ENCODE measurements at places on chromosomes 16 and 17. TPM values are rescaled to one million over a fixed set of nuclear protein-coding genes. Genes with fewer than 3 reads are reported as not detected.

SCNN1B gene
- not detected for total RNA-seq

EVPLL gene
- 0.39 TPM for total RNA-seq

HSPB9 gene
- total RNA-seq = 0.18 TPM

KRT14 gene
- not detected for total RNA-seq

SERPINF2 gene
- total RNA-seq = 0.08 TPM

SP6 gene
- not detected for total RNA-seq

RHBDL1 gene
- 0.49 TPM for total RNA-seq

GRCh38 chr17:52209507-52209906, 51.0 kb upstream of the CA10 start:
- no peaks in the 10 kb centered on the region for H3K36me3 ChIP-seq
- H3K27me3 ChIP-seq = no peaks in the 10 kb centered on the region
- no peaks in the 10 kb centered on the region for H3K4me1 ChIP-seq
- DNase-seq = no peak
- no peak overlapping the region for H3K27ac ChIP-seq
- H3K4me3 ChIP-seq = no peak overlapping the region

- no peak overlapping the region for H3K27ac ChIP-seq
- no peak for DNase-seq
Measured at GRCh38 chr17:74875977-74876593, 3.3 kb upstream of the FDXR start.

DNA sequence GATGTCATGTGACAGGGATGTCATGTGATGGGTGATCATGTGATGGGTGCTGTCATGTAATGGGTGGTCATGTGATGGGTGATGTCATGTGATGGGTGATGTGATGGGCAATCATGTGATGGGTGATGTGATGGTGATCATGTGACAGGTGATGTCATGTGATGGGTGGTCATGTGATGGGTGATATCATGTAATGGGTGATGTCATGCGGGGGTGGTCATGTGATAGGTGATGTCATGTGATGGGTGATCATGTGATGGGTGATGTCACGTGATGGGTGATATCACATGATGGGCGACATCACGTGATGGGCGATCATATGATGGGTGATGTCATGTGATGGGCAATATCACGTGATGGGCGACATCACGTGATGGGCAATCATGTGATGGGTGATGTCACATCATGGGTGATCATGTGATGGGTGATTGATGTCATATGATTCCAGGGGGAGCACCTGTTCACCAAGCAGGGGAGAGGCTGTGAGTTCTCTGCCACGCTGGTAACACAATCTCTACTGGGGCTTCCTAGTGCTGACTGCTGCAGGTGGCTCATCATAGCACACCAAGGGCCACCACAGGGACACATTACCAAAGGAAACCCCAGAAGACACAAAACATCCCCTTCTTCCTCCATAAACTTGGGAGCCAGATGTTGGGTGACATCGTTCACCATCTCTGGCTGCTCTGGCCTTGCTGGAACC, 16.5 kb downstream of the CD300LB start:
- peaks cover 19% of the 10 kb centered on the region for H3K36me3 ChIP-seq
- H3K27ac ChIP-seq = peak overlapping the region; percentile 90
- H3K27me3 ChIP-seq = peaks cover 34% of the 10 kb centered on the region
- H3K4me1 ChIP-seq = peaks cover 22% of the 10 kb centered on the region
- H3K4me3 ChIP-seq = peak overlapping the region; percentile 35
- no peak for DNase-seq

- peaks cover 7% of the 10 kb centered on the region for H3K36me3 ChIP-seq
- no peak for DNase-seq
- no peaks in the 10 kb centered on the region for H3K27me3 ChIP-seq
- no peak overlapping the region for H3K27ac ChIP-seq
- no peak overlapping the region for H3K4me3 ChIP-seq
Measured at GRCh38 chr16:19645557-19645981, 72.5 kb downstream of the KNOP1 start.

- no peaks in the 10 kb centered on the region for H3K36me3 ChIP-seq
- H3K27ac ChIP-seq = no peak overlapping the region
- H3K4me1 ChIP-seq = no peaks in the 10 kb centered on the region
- H3K4me3 ChIP-seq = no peak overlapping the region
- DNase-seq = no peak
- no peaks in the 10 kb centered on the region for H3K27me3 ChIP-seq
Measured at GRCh38 chr17:31573047-31573446, 181.6 kb downstream of the RAB11FIP4 start.

DNA sequence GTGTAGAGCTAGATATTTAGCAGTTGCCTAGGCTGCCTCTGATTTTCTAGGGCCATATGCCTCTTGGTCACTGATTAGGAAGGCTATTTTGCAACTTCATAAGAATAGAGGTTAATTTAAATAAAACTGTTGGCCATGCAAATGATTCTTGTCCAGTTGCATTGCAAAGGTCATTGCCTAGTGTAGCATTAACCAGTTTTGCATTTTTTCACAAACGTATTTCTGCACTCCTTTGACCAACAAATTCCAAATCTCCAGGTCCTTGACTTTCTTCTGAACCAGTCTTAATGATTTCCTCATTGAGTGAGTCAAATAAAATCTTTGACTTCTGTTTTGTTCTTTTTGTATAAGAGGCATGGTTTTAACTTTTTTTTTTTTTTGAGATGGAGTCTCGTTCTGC, 33.5 kb downstream of the ERCC4 start:
- H3K27ac ChIP-seq = no peak overlapping the region
- H3K36me3 ChIP-seq = peaks cover 8% of the 10 kb centered on the region
- no peak for DNase-seq
- H3K4me1 ChIP-seq = peaks cover 12% of the 10 kb centered on the region
- peaks cover 16% of the 10 kb centered on the region for H3K27me3 ChIP-seq
- H3K4me3 ChIP-seq = no peak overlapping the region

DNA sequence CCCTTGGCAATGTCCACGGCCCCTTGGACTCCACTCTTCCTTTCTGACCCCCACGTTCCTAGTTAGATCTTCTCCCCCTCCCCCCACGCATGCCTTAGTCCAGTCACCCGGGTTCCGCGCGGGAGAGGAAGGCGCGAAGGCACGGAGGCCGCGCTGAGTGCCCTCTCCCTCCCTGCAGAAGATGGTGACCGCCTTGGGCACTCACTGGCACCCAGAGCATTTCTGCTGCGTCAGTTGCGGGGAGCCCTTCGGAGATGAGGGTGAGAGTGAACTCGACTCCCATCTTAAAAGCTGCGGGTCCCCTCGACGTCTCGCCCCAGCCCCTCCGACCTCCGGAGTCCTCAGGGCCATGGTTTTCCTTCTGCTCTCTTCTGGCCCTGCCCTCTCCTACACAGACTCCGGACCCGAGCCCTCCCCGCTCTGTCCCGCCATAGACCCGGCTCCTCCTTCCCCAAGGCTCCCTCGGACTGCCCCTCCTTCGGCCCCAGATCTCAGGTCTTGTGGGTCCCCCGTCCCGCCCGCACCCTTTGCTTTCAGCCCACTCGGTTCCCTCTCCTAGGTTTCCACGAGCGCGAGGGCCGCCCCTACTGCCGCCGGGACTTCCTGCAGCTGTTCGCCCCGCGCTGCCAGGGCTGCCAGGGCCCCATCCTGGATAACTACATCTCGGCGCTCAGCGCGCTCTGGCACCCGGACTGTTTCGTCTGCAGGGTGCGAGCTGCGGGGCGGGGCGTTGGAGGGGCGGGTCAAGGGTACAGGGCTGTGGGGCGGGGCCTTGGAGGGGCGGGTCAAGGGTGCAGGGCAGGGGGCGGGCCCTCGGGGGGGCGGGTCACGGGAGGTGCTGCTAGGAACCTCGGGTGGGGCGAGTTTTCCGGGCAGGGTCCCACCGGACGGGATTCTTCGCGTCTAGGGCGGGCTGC, 4.6 kb downstream of the TGFB1I1 start:
- H3K4me1 ChIP-seq = peaks cover 18% of the 10 kb centered on the region
- peaks cover 20% of the 10 kb centered on the region for H3K27me3 ChIP-seq
- no peak overlapping the region for H3K27ac ChIP-seq

DNA sequence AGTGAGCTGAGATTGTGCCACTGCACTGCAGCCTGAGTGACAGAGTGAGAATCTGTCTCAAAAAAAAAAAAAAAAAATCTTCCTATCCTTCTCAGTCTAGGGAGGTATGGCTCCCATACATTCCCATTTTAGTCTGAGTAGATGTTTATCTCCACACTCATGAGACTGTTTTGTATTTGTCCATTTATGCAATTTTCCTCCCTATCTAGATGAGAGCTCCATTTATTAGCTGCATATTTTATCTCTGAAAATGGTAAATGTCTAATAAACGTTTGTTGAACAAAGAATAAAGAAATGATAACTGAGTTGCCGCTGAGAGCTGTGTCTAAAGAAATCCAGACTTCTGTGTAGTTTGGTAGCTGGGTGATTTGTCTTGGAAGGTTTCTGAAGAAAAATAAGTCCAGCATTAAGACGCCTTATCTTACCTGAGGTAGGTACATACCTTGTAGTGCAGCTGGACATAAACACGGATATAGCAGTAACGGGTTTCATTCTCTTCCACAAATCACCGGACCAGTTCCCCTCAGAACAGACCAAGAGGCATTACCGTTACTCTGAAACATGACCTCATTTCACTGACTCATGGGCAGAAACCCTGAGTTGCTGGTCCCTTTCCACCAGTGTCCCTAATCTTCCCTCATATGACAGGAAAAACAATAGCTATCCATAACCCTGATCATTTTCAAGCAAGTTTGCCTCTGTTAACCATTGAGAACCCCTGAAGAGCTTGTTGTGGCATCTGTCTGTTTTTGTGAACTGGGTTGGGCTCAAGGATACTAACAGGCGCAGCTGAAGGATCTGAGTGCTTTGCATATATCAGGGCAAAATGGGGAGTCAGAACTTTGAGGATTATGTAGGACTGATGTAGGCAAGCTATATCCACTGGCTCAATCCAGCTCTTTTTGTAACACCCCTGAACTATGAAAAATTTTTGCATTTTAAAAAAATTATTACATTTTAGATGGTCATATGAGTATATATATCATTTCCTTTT, 177.4 kb upstream of the XYLT1 start:
- H3K27ac ChIP-seq = no peak overlapping the region
- H3K27me3 ChIP-seq = peaks cover 18% of the 10 kb centered on the region
- H3K4me1 ChIP-seq = no peaks in the 10 kb centered on the region
- no peak overlapping the region for H3K4me3 ChIP-seq
- no peak for DNase-seq

DNA sequence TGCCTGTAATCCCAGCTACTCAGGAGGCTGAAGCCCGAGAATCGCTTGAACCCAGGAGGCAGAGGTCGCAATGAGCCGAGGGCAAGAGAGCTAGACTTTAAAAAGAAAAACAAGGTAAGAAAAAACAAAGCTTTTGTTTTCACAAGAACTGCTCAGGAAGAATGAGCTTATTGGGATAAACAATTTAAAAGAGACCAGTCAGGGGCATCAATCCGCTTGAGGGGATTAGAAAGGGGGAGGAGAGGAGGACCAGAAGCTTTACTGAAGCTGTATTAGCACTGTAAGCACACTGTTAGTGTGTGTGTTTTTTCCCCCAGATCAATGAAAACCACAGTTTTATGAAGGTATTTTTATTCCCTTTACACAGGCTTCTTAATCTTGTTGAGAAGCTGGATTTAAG, 8.8 kb downstream of the TMEM170A start:
- no peaks in the 10 kb centered on the region for H3K27me3 ChIP-seq
- H3K4me1 ChIP-seq = peaks cover 30% of the 10 kb centered on the region

DNA sequence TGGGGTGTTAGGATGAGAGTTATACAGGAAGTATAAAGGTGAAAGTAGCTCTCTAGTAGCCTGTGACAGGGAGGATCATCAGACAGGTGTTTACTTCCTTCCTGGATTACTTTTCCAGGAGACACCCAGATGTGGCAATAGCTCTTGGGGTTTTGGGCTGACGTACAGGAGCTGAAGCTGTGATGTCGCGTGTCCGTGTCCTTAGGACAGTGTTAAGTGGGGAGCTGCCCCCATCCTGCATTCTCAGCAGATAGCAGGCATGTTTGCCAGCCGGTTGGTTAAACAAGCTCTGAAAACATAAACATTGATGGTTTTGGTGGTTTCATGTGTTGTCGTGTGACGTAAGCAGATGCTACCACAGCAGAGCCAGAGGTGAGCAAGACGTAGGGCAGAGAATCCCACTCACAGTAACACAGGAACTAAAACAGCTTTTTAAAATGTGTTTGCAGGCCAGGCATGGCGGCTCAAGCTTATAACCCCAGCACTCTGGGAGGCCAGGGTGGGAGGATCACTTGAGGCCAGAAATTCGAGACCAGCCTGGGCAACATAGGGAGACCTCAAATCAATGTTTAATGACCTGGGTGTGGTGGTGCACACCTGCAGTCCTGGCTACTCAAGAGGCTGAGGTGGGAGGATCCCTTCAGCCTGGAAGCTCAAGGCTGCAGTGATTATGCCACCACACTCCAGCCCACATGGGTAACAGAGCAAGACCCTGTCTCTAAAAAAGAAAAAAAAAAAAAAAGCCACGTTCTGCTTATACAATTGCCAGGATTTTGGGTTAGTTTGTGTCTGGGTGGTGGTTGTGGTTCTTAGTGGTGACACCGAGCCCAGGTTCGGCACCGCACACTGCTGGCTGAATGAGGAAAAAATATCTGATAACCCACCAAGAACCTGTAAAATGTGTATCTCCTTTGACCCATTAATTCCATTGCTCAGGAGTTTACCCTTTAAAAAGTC, 18.2 kb upstream of the IL17C start:
- peaks cover 11% of the 10 kb centered on the region for H3K36me3 ChIP-seq
- H3K4me3 ChIP-seq = no peak overlapping the region
- peak overlapping the region; percentile 71 for H3K27ac ChIP-seq
- DNase-seq = peak; percentile 46

DNA sequence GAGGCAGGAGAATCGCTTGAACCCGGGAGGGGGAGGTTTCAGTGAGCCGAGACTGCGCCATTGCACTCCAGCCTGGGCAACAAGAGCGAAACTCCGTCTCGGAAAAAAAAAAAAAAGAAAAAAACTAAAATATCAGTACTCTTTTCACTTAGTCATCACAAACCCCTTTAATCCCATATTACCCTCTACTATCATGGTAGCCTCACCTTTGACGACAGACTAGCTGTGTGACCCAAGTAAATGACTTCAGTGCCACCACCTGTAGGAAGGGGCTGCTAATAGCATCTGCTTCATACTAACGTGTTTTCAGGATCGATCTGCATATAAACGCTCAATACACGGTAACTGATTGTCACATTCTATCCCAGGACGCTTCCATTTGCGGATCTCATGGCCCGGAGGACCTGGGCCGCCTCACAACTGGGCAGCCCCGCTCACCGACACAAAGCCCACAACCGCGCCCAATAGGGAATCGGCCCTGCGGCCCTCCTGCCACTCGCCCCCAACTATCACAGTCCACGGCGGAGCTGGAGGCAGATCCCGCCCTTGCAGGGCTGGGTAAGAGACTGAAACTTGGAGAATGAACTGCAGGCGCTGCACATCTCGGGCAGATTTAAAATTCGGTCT, 1.1 kb upstream of the ZNF263 start:
- no peak for DNase-seq
- H3K36me3 ChIP-seq = peaks cover 36% of the 10 kb centered on the region
- peak overlapping the region; percentile 96 for H3K27ac ChIP-seq
- peaks cover 21% of the 10 kb centered on the region for H3K4me1 ChIP-seq
- H3K4me3 ChIP-seq = peak overlapping the region; percentile 97

All from activated naive CD8-positive, alpha-beta T cell treated with anti-CD3 and anti-CD28 coated beads for 36 hours (primary cell).